ENCODE measurements at places on chromosomes 7 and 10.

DNA sequence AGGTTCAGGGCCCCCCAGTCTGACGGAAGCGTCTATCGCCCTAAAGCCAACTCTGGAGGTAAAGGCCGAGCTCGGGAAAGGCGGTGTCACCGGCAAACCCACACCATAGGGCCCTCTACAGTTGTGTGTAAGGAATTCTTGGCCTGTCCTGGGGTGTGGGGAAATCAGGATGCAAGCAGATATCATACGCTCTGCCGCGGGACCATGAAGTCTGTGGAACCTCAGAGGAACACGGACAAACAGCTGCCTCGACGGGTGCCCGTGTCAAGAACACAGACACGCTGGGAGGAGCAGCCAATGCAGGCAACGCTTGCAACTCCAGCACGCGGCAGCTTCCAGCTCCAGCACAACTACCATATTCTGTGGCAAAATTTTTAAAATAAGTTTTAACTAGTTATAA, 157.9 kb downstream of the DIP2C start:
- no peak for DNase-seq

GRCh38 chr10:43338117-43338516, 33.3 kb upstream of the FXYD4 start:
- no peak for DNase-seq

- no peak for DNase-seq
Measured at GRCh38 chr7:24828891-24829661, 71.8 kb upstream of the GSDME start.

- DNase-seq: no peak
Measured at GRCh38 chr7:19161671-19162070, 16.4 kb upstream of the FERD3L start.

- DNase-seq: no peak
Measured at GRCh38 chr7:21911341-21911875, 34.3 kb downstream of the CDCA7L start.

- DNase-seq: no peak
Measured at GRCh38 chr10:7046615-7047014, 364.2 kb downstream of the SFMBT2 start.

DNA sequence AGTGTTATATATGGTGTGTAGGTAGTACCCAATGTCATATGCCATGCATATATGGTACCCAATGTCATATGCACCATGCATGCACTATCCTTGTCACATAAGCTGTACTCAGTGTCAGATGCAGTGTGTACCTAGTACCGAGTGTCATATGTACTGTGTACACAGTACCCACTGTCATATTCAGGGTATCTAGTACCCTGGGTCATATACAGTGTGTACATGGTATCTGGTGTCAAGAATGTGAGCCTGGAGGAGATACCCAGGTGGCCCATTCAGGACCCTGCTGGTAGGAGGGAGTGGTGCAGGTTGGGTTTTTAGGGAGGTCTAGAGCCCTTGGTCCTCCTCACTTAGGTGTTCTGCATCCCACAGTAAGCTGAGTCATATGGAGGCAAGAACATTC, 1.8 kb downstream of the ZMYND11 start:
- no peak for DNase-seq

DNA sequence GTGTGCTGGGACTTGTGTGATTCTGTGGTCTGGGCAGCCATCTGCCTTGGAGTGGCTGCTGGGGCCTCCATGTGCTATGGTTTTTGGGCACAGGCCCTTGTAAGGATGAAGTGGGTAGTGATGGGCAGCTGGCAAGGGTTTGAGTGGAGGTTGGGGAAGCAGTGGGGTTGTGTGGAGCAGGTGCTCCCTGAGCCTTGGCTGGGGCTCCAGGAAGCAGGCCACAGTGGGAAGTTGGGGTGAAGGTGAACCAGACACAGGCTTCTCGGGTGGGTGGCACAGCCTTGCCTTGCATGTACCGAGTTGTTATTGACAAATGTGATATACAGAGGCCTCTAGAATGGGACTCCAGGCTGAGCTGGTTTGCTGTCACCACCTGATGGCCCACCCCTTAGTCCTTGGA, 82.3 kb downstream of the ADCY1 start:
- no peak for DNase-seq

DNA sequence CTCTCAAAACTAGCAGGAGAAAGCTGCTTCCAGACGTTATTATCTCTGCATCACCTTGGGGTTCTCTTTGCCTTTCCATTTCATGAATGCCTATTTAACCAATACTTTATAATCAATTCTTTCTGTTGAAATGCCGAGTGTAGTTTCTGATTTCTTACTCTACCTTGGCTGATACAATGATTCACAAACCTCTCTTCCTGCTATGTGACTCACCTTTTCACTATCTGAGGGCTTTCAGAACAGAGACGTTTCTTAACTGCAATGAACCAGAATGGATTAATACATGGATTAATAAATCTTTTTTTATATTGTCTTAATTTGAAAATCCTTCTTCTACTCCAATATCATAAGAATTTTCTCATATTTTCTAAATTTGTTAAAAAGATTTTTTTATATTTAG, 46.4 kb upstream of the ZNF746 start:
- DNase-seq: no peak

- no peak for DNase-seq
Measured at GRCh38 chr10:95998255-95998784, 45.1 kb upstream of the CCNJ start.

DNA sequence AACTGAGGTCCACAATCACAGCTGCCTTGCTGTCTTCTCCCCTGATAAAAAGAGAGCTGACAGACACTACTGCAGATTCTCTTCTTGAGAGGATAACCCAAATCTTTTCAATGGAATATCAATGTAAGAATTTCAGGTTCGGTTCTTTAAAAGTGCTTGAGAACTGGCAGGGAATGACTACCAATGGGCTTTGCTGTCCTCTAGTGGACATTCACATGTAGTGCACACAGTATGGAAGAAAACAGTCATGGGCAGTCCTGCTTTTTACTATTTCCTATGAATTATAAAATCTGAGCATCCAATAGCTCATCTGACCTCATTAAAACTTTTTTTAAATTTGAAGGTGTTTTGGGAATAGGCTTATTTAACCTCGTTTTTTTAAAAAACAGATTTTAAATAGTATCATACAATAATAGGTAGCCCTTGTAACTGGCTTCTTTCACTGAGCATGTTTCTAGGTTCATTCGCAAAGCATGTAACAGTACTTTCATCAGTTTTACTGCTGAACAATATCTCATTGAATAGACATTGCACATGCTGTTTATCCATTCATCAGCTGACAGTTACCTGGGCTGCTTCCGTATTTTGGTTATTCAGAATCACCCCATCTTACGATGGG, 18.3 kb downstream of the FZD9 start:
- peak; percentile 73 for DNase-seq

- no peak for DNase-seq
Measured at GRCh38 chr7:140458916-140459315, 20.4 kb downstream of the MKRN1 start.

DNA sequence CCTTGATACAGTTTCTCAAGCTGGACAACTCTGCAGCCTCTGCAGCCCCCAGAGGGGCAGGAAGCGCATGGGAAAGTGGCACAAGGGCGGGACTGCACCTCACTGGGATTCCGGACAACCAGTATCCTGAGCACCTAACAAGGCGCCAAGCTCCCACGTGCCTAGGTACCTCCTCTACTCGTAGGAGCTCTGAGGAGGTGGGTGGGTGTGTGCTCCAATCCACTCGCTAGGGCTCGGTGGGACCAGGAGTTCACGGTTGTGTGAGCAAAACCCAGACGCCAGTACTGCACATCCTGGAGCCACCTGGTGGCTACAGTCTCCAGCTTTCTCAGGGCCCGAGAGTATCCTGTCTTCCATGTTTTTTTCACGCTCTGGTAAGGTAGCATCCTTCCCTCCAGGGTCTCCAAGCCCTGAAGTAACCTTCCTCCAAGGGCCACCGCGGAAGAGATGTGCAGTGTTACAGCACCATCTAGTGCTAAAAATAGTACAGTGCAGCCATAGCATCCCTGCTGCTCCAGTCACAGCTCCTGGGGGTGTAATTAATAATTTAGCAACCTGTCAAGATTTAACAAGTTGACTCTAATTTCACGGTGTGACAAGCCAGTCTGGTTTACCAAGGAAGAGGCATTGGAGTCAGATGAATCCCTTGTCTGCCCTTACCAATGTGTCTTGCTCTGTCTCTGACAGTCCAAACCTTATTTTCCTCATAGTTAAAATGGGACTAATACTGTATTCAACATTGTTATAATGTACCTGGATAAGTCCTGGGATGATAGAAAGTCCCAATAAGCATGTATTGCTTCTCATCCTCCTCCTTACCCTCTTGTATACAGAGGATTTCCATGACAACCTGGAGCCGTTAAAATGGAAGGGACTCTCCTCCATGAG, 70.4 kb downstream of the HERPUD2 start:
- peak; percentile 57 for DNase-seq
